ENCODE measurements at places on chromosomes 2 and 18. TPM values are rescaled to one million over a fixed set of nuclear protein-coding genes. Genes with fewer than 3 reads are reported as not detected.

The PID1 gene
- polyA plus RNA-seq, result 16.6 TPM

The ESPNL gene
- 1.2 TPM for polyA plus RNA-seq

The SLC9A4 gene
- not detected for polyA plus RNA-seq

The EPB41L3 gene
- polyA plus RNA-seq, result 131 TPM

The GATA6 gene
- 1.3 TPM for polyA plus RNA-seq

The EVX2 gene
- not detected for polyA plus RNA-seq

The ANKRD62 gene
- not detected for polyA plus RNA-seq

The CYS1 gene
- 14.0 TPM for polyA plus RNA-seq

The MARCHF4 gene
- 0.04 TPM for polyA plus RNA-seq
